ENCODE measurements at places on chromosomes 5 and 9. TPM values are rescaled to one million over a fixed set of nuclear protein-coding genes. Genes with fewer than 3 reads are reported as not detected.

- no peak for DNase-seq
Measured at GRCh38 chr9:124187311-124187710, 70.4 kb upstream of the NEK6 start.

The ADCY2 gene
- total RNA-seq: not detected

- DNase-seq: no peak
Measured at GRCh38 chr5:69444127-69444754, 29.3 kb downstream of the MARVELD2 start.

The CCL21 gene
- not detected for total RNA-seq

GRCh38 chr5:124342027-124342471, 404.4 kb downstream of the ZNF608 start:
- DNase-seq: peak; percentile 94

GRCh38 chr5:172806897-172807672, 27.0 kb upstream of the ERGIC1 start:
- DNase-seq: no peak

The LCN10 gene
- total RNA-seq: not detected

The CDH6 gene
- total RNA-seq: 0.58 TPM

The LHX6 gene
- 34.8 TPM for total RNA-seq

Measured in G401 (cell line).